ENCODE measurements at places on chromosomes 1 and 21.

GRCh38 chr1:180540697-180541594 lies 17.8 kb upstream of the OVAAL start:
- no peak for DNase-seq

DNA sequence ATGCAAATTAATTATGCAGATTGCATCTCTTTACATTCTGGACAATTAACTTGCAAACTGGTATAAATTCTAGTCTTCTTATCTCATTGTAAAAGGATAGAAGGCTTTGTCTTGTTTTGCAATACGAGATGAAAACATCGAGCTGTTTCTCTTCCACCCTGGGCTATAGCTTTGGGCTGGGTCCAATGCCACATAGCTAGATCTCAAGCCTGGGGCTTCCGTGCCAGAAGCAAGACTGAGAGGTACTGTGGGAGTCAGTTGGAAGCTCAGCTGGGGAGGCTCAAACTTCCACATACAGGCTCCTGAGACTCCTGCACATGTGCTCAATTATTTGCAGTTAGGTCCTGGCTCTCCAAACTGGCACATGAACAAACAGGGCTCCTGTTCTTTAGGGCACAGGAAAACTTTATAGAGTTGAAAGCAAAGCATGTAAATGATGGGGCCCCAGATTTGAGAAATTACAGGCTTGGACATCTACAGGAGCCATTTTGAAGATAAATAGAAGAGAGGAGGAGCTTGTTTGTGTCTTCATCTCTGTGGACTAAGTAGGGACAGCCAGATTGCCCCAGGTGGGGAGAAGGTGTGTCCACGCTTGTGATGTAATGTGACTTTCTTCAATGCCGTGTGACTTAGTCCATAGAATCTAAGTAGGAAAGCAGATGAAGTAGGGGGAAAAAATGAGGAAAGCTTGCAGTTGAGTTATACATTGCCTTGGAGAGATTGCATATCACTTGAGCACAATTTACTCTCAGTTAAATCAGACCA lies 65.9 kb upstream of the SIPA1L2 start:
- no peak for DNase-seq

DNA sequence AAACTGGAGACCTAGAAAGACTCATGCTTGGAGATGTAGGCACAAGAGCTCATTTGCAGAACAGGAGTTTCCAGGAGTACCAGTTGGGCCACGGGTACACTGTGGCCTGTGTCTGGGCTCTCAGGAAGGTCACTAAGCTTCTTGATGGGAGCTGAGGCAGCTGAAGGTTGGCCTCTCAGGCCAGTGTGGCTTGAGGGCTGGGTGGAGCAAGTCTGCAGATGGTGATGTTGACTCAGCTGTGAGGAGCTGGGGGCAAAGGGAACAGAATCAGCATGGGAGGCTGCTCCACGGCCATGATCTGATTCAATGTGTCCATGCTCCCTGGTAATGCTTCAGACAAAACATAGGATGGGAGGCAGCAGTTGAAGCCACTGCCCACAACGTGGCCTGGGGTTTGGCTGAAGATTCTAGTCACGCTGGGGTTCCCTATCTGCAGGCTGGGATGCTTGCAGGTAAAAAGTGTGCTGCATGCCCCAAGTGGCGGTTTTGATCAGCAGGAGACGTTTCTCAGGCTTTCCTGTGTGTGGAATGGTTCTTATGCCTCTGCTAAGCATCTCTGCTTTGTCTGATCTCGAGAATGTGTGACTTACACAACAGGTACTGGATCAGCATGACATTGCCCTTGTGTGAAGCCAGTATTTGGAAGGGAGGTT lies 15.4 kb upstream of the TENT5C start:
- DNase-seq: no peak

DNA sequence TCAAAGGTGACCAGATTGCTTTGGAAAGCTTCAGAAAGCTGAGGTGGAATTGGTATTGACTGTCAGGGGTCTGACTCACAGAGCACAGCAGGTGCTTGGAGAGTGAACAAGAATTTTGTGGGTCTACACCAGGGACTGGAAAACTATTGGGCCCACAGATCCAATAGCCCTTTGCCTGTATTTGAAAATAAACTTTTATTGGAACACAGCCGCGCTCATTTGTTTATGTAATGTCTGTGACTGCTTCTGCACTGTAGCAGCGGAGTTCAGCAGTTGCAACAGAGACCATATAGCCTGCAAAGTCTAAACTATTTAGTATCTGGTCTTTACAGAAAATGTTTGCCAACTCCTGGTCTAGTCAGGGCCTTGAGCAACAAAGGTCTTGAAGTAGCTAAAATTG lies 315.6 kb downstream of the NFIA start:
- DNase-seq: no peak

- DNase-seq: no peak
Measured at GRCh38 chr1:58214674-58215073, 331.9 kb downstream of the OMA1 start.

GRCh38 chr1:44707112-44707881 lies 23.7 kb downstream of the RNU5D-1 start:
- peak; percentile 68 for DNase-seq

DNA sequence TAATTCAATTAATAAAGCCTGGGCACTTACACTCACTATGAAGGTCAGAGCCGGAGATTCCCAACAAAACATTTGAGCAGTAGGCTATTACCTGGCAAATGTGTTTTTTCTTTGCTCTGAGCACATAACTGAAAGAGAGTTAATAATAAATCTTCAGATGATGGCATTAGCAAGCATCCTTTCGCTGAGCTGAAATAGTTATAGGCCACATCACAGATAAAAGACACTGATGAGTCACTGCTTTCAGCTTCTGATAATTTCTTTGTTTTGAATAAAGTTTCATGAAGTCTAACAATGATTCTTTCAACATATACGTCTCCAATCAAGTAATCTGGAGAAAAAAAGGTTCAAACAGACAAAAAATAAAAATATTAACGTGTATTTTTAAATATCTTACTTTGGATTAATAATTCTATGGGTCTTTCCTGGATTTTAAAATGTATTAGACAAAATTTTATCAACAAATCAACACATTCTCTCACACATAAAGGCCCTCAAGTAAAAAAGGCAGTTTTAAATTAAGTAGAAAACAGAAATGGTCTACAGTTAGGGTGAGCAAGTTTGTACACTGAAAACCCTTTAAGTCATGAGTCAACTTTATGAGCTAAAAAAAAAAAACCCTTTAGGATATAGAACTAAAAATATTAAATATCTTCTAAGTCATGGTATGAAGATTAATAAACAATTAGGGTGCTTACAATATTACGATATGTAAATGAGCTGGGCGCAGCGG lies 33.1 kb downstream of the LTN1 start:
- DNase-seq: no peak

DNA sequence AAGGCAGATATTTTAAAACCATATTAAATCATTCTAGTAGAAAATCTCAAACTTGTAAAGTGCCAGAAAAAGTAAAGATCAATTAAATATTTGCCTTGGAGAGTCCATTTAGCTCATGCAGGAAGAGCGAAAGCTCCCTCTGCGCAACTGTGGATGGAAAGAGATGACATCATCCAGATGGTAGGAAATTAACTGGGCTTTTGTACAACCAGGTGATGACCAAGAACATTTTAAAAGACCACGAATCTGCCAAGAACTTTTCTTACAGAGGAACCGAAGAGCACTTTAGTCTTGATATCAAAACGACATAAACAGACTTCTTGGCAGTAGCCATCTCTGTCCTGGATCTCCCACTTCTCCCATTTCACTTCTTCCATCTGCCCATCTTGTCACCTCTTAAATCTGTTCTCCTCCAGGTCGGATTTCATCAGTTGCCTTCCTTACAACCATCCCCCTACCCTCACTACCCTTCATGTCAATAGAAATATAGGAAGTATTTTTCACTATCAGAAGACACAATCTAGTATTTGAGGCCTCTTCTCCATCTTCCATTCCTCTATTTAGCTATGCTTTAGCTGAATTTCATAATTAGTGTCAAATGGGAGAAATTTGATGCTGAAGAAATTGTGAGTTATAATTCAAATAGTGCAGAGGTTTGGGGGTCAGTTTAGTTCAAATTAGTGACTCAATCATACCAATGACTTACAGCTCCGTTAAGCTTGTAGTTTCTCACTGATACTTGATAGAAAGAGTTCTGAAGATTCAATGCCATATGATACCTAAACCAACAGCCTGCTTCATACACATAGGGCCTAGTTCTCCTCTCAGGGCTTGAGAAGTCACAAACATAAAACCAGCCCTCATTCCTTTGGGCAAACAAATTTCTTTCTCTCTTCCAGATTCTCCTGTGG lies 22.0 kb upstream of the DNASE2B start:
- no peak for DNase-seq

GRCh38 chr1:218164111-218164929 lies 120.8 kb upstream of the RRP15 start:
- DNase-seq: no peak

DNA sequence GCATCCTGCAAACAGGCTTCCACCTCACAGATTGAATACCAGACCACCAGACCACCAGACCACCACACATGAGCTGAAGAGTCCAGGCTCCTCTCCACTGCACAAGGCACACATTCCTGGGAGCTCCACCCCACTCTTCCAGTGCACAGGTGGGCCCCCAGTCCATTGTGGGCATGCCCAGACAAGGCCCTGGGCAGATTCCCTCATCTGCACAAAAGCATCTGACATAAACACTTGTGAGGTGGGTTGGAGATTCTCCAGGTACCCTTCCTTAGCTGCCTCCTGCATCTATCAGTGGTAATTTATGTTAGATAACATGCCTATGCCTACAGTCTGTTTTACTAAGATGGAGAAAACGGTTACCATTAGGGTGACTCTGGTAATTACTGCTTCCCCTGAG lies 11.6 kb upstream of the CTBS start:
- no peak for DNase-seq

DNA sequence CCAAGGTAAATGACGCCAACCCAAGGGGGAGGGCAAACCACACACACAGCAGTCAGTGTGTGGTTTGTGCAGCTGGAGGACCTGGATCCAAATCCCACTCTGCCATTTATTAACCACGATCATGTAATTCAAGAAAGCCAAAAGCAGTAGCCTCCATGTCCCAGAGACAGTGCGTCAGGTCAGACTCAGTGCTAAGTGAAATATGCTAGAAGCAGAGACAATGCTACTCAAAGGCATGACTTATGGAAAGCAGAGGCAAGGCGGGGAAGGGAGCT lies 13.6 kb downstream of the TTC39A start:
- no peak for DNase-seq

DNA sequence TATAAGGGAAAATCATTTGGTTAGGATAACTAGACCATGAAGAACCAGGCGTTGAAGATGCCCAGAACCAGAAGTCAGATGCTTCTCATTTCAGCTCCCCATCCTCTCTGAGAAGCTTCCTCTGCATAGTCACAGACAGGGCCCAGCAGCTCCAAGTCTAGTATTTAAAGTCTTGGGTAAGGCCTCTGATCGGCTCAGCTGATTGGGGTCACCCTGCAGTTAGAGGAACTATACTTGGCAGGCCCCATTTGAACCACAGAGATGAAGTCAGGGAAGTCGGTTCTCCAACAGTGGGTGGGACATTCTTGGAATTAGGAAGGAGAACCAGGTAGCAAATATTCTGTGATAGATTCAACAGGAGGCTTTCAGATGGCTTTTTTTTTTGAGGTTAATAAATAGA lies 48.3 kb downstream of the SLC22A15 start:
- no peak for DNase-seq

- DNase-seq: no peak
Measured at GRCh38 chr1:61085983-61086644, 3.8 kb downstream of the NFIA start.

GRCh38 chr1:67784545-67785186 lies 48.6 kb downstream of the GNG12 start:
- no peak for DNase-seq

DNA sequence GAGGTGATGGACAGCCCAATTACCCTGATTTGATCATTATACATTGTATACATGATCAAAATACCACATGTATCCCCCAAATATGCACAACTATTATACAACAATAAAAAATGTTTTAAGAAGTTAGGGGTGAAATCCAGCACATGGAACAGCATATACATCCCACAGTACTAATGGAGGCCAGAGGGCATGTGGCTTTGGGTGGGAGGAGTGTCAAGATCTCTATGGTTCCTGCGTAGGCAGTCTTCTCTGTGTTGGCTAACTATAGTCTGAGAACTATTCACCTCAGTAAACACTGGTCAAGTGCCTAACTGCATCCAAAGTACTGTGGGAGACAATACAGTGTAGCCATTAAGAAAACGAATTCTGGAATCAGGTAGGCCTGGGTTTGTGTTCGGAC lies 74.1 kb downstream of the GADD45A start:
- no peak for DNase-seq

- no peak for DNase-seq
Measured at GRCh38 chr1:223713546-223714420, 1.4 kb downstream of the CAPN2 start.

DNA sequence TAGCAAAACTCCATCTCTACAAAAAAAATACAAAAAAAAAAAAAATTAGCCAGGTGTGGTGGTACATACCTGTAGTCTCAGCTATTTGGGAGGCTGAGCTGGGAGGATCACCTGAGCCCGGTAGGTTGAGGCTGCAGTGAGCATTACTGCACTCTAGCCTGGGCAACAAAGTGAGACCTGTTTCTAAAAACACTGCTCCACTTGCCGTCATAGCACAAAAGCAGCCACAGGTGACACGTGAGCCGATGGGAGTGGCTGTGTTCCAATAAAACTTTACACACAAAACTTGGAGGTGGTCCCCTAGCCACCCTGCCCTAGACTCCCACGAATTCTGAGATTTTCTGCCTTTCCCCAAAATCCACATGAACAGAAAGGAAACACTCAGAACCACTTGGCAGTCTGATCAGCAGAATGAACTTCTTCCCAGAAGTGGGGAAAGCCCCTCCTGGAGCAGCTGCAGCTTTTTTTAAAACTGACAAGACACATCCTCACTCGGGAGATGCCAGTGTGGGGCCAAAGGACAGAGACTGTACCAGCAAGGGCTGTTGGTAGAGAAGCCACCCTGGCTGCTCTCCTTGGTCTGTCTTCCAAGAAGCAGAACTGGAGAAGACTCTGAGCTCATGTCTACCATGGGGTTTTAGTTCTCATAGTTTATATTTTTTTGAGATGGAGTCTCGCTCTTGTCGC lies 23.3 kb downstream of the PLEKHM2 start:
- no peak for DNase-seq

- DNase-seq: no peak
Measured at GRCh38 chr1:41751804-41752513, 166.8 kb downstream of the HIVEP3 start.

DNA sequence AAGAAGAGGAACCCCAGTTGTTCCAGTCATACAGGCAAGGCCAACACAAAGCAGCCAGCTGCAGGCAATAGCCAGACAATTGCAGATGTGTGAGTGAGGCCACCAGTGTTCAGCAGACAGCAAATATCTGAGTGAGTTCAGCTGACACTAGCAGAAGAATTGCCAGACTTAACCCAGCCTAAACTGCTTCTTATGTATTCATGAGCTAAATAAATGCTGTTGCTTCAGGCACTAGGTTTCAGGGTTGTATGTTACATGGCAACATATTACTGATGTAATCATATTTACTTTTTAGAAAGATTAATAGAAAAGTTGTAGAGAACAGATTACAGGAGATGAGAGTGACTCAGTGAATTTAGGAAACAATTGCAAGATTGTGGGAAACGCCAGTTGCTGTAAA lies 129.8 kb upstream of the CHODL start:
- DNase-seq: no peak

- no peak for DNase-seq
Measured at GRCh38 chr1:156525856-156526489, 25.4 kb upstream of the MEF2D start.
